ENCODE measurements at places on chromosomes 7 and 10.

GRCh38 chr7:106283831-106284713, 711 bp downstream of the NAMPT start:
- DNase-seq: peak; percentile 51

GRCh38 chr7:68511281-68511680, 1087.0 kb upstream of the AUTS2 start:
- DNase-seq: no peak

- no peak for DNase-seq
Measured at GRCh38 chr10:3336673-3337293, 164.2 kb upstream of the PITRM1 start.

GRCh38 chr7:108062250-108063014, 59.5 kb upstream of the LAMB1 start:
- peak; percentile 70 for DNase-seq

DNA sequence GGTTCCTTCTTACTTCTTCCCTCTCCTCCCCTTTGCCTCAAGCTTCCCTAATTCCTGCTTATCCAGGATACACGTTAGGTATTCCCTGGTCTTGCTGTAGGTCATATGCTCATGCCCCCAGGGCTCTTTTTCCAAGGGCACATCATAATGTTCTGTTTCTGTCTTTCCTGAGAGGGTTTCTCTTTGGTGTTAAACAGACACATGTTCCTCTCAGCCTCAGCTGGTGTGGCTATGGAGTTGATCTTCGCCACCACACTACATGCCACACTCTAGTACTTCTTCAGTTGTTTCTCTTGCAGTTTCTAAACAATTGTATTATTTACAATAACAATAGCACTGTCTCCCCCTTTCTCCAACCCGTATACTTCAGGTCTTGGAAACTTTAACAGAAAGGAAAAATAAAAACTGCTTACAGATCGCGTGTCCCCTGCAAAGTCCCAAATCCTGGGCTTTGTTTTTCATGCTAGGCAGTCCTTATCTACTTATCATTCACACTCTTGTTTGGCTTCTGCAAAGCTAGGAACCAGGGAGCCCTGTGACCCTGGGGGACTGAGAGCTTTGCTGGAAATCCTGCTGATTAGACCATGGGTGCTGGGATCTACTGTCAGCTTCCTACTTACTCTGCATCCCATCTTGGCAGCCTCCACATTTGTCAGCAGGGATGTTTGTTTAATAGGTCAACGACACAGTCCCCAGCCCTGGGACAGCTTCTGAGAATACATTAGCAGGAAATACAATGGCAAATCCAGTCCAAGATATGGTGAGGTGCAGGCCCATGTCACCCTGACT, 193.9 kb upstream of the BMPER start:
- DNase-seq: no peak

- DNase-seq: no peak
Measured at GRCh38 chr7:28681693-28682310, 269.5 kb downstream of the CREB5 start.

Data from mammary epithelial cell (primary cell).